ENCODE measurements at places on chromosomes 7 and 10.

GRCh38 chr10:48649349-48649944 is 35.2 kb upstream of the WDFY4 start:
- DNase-seq = no peak

- no peak for DNase-seq
These were observed 37.2 kb downstream of the HEPACAM2 start for GRCh38 chr7:93188870-93189634.

DNA sequence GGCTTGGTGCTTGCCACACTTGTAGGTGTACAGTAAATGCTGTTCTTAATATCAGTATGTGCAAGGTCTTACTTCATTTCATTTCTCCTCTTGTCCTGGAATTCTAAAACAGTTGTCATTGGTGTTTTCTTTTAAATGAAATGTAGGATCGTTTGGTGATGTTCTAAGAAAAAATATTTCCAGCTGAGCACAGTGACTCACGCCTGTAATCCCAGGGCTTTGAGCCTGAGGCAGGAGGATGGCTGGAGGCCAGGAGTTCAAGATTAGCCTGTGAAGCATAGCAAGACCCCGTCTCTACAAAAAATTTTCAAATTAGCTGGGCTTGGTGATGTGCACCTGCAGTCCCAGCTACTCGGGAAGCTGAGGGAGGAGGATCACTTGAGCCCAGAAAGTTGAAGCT is 32.6 kb upstream of the ELN start:
- peak; percentile 90 for DNase-seq

- peak; percentile 75 for DNase-seq
These were observed 19.0 kb upstream of the DMBT1 start for GRCh38 chr10:122541541-122542002.

DNA sequence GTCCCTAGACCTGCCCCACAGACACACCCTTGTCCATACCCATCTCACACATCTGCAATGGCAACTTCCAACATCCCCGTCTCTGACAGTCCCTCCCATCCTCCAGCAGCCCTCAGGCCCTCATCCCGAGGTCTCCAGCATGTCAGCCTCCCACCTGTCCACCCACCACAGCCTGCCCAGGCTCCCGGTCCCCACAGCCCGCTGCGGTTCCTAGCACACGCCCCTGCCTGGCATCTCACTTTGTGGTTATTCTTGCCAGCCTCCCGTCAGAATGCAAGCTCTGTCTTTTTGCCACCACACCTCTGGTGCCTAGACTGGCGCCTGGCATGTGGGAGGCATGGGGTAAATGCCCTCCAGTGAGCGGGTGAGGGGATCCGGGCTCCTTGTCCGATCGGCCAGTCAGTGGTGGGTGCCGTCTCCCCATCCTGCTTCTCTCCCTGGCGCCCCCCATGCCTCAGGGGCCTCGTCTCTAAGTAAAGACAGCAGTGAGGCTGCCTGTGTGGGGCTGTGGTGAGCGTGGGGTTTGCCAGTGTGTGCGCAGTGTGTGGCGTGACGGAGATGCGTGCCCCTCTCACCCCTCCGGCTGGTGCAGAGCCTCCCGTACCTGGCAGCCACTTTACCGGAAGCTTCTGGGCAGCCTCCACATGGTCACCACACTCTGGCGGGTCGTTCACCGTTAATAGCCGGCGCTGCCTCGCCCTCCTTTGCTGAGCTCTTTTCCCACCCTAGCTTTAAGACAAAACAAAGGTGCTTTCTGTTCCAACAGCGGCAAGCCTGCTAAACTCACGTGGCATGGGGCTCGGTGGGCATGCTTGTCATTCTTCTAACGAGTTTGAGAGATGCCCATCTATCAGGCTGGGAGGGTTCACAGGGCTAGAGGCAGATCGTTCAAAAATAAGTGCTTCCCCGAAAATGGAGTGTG is 28.5 kb upstream of the TTYH3 start:
- DNase-seq = no peak

- DNase-seq = peak; percentile 21
These were observed 151.6 kb downstream of the TMEM26 start for GRCh38 chr10:61301575-61301974.

GRCh38 chr7:23434147-23434917 is 36.0 kb downstream of the IGF2BP3 start:
- DNase-seq = no peak

DNA sequence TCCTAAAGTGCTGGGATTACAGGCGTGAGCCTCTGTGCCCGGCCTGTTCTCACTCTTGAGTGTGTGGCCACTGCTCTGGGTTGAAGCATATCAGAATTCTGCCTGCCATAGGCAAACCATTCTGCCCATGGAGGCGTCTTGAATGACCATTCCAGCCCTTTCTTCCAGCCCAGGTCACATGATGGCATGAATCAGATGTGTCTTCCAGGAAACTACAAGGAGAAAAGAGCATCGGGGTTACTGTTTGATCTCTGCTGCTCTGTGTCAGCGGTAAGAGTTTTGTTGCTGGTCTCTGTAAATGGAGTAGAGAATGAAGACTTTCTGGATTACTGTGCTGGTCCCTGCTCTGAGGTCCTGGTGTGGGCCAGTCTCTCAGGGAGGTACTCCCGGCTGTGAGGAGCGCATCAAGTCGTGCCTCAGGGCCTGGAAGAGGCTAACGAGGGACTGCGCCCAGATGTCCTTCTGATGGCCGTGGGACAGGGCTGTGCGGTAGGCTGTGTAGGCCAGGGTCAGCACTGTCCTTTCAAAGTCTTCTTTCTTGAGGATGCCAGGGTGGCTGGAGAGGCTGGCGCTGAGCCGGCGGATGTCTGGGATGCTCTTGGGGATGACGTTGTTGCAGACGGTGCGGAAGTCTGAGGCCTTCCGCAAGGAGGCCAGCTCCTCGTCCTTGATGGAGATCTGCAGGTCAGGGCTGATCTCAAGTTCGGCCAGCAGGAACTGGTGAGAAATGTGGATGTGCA is 5.8 kb upstream of the SLC13A4 start:
- no peak for DNase-seq

- DNase-seq = no peak
These were observed 6.3 kb downstream of the LOXL4 start for GRCh38 chr10:98261436-98262277.

GRCh38 chr10:3579845-3580244 is 205.2 kb downstream of the KLF6 start:
- no peak for DNase-seq

DNA sequence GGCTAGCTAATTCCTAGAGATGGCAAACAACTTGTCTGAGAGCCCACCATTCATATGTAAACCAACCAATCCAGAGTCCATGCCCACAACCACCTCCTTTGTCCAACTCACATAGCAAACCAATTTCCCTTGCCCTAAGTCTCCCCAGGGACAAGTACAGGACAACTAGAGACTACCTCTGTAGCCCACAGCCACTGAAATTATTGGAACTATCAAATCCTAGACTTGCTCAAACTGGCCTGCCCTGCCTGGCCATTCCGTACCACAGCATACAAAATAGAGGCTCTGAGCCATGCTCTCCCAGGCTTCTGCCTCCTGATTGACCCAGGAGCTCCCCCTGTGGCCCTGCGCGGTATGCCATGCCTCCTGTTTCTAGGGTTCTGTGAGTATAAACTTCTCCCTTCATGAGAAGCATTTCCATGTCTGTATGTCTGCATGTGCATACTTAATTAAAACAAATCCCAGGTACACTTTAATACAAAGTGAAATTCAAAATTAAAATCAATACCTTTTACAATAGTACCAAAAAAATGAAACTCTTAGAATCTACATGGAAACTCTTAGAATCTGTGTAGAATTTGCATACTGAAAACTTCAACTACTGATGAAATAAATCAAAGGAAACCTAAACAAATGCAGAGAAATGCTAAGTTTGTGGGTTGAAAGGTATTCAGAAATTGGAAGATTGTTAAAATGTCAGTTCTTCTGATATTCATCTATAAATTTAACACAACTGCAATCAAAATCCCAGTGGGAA is 4.0 kb upstream of the HECW1 start:
- peak; percentile 55 for DNase-seq

- no peak for DNase-seq
These were observed 4.1 kb upstream of the RASSF4 start for GRCh38 chr10:44955413-44956070.

DNA sequence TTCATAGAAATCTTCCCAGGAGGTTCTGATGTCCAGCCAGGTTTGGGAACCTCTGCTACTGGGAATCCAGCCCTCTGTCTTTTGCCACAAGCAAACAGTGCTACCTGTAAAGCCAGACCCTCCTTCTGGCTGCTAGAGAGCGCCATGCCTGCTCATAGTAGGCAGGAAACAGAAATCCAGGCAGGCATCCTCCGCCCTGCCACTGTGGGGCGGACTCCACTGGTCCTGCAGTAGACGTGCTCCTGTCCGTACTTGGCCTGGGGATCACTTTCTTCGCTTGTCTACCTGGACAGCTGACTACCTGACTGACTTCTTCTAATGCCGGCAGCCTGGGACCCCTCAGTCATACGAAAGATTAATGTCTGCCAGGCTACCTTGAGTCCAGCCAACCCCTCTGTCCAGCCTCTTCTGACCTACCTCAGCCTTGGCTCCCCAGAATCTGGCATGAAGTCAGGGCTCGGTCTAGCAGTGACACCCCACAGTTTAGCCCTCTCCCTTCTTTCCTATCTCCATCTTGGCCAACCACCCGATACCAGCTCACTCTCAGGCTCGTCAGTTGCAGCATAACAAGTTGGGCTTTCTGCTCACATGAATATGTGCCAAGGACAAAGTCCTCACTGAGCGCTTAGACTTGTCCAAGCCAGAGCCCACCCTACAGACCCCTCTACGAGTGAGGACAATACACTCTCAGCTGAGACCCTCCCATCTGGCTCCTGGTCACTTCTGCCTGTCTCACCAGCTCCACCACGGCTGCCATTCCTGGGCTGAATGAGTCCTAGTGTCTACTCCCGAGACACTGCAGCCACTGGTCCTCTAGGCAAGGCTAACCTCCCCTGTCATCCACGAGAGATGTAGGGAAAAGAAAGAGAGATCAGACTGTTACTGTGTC is 43.9 kb upstream of the OPALIN start:
- DNase-seq = no peak

GRCh38 chr10:46525824-46526681 is 30.4 kb downstream of the GPRIN2 start:
- DNase-seq = peak; percentile 24

DNA sequence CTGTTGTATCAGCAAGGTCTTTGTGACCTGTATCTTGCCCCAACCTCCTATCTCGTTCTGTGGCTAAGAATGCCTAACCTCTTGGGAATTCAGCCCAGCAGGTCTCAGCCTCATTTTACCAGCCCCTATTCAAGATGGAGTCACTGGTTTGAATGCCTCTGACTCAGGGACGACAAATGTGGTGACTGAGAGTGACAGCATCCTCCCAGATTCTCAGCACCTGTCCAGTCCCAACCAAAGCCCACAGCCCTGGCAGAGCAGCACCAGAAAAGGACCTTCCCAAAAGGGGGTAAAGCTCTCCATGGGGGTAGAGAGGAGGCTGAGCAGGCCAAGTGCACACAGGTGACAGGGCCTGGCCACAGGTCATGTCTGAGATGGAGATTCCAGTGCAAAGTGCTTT is 35.4 kb upstream of the GPAM start:
- no peak for DNase-seq

- no peak for DNase-seq
These were observed 37.1 kb upstream of the ZMIZ2 start for GRCh38 chr7:44711528-44711927.

- no peak for DNase-seq
These were observed 247.6 kb downstream of the AUTS2 start for GRCh38 chr7:69845721-69846495.

DNA sequence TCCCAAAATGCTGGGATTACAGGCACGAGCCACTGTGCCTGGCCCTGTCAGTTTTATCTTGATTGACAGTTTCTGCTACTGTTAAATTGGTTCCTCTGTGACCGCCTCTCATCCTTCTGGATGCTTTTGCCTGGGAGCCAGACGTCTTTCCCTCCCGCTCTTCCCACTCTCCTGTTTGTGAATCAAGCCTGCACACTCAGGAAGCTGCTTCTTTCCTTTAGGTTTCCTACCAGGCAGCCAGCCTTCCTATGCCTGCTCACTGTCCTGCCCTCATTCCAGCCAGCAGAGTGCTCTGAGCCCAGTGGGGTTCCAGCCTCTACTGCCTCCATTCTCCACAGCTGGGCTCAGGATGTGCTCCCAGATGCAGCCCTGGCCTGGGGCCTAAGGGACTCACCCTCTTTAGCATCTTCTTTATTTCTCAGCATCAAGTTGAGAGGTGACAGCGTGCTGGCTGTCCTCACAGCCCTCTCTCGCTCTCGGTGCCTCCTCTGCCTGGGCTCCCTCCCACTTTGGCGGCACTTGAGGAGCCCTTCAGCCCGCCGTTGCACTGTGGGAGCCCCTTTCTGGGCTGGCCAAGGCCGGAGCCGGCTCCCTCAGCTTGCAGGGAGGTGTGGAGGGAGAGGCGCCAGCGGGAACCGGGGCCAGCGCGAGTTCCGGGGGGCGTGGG is 5.1 kb downstream of the SH2D4B start:
- DNase-seq = no peak

GRCh38 chr7:147415991-147416390 is 1174.6 kb upstream of the C7orf33 start:
- DNase-seq = no peak

GRCh38 chr10:11551104-11551503 is 60.3 kb downstream of the USP6NL start:
- DNase-seq = no peak

- DNase-seq = no peak
These were observed 94.9 kb upstream of the TCF7L2 start for GRCh38 chr10:112855134-112855533.

- no peak for DNase-seq
These were observed 441 bp upstream of the VENTX start for GRCh38 chr10:133237241-133237587.
